ENCODE measurements at places on chromosomes 2 and 18. TPM values are rescaled to one million over a fixed set of nuclear protein-coding genes. Genes with fewer than 3 reads are reported as not detected.

Gene AAMP
- total RNA-seq: 155 TPM

Gene C2orf78
- total RNA-seq: not detected

Gene REG1B
- total RNA-seq: not detected

Gene DUSP2
- 0.40 TPM for total RNA-seq

Gene SERPINB13
- 0.23 TPM for total RNA-seq

DNA sequence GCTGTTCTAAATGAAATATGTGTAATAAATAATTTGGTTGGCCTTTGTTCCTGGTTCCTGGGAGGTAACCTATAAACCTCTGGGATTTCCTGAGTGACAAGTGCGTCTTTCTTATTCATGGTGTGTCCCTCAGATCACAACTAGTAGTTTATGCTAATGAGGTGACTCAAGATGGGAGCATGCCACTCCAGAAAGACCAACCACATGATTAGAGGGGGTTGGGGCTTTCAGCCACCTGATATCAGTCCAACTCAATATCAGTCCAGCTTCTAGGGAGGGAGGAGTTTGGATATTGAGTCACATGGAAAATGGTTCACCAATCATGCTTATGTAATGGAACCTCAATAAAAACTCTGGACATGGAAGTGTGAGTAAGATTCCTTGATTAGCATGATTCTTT, 96.6 kb downstream of the QPCT start:
- ATAC-seq: no peak

DNA sequence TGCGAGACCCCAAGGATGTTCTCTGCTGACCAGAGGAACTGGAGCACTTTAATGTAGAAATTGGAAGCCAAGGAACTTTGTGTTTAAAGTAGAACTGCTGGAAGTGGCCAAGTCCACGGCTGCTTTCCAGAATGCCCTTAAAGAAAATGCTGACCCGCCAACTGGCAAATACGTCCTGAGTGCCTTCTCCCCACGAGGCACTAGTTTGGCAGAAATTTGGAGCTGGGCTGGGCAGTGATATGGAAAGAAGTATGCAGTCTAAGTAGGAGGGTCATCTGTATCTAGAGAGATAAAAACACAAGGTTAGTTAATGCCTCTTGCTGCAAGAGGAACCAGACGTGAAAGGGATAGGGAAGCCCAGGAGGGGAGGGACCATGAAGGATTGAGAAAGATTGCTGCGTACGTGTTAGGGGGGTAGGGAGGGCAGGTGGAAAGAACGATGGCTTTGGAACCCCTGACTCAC, 59.3 kb upstream of the RFX8 start:
- peak; percentile 51 for ATAC-seq

- ATAC-seq: no peak
Observed at GRCh38 chr2:229531594-229531993, 182.8 kb downstream of the DNER start.

DNA sequence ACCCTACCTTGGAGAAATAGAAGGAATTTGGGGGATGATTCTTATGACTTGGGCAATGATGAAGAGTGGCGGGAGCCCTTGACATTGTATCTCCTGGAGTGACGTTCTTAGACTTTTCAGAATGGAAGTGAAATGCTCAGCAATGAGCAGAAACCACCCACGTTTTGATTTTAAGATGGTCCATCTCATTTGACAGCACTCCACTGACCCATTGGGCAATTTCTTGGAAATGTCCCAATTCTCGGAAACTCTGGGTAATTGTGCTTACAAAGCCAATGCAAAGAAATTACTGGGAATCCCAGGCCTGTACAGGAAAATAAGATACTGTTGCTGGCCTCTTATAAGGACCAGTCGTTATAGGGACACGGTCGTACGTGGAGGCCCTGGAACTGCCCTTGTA, 170.0 kb upstream of the COPS8 start:
- no peak for ATAC-seq

DNA sequence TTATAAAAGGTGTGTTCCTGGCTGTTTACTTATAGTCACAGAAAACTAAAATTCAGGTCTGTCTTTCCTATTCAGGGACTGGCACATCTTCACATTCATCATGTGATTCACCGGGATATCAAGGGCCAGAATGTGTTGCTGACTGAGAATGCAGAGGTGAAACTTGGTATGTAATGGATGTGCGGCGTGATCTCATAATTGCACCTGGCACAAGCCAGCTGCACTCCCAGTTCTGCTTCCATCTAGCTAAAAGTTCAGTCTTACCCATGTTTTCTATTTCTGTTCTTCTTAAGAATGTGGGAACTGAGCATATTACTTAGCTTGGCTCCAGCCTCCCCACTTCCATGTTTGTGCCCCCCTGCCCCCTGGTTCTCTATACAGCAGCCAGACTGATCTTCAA, 131.9 kb downstream of the MAP4K4 start:
- no peak for ATAC-seq

DNA sequence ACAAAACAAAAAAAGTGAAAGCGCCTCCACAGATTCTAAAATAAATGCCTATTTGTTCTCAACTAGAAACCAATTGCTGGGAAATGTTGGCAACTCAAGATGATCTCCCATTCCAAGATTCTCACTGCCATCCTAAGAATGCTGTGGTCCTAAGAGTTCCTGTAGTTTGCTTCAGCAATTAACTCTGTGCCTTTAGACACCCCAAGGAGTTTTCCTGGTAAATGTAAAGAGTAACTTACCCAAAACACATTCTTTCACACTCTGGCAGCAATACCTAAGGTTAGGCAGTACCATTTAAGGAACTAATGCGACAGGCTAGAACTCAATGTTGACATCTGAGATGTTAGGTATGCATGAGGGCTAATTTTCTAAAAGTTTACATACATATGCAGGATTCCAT, 58.8 kb upstream of the TANK start:
- ATAC-seq: no peak

DNA sequence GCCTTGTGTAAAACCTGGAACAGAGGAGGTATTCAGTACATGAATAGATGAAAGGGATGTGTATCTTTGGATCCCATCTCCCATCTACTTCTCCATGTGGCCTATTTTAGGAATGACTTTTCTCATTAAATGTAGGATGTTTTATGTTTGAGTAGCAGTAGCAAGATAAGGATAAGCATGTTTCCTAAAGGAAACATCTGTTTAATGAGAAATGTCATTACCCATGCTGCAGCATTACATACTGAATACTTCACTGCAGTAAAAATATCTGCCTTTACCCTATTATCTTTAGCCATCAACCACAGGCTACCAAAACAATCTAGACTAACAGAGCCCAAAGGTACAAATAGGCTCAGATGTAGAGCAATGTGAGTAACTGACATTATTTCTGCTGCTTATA, 419.2 kb upstream of the CYRIA start:
- no peak for ATAC-seq

GRCh38 chr2:128406736-128407554, 88.3 kb upstream of the HS6ST1 start:
- no peak for ATAC-seq

DNA sequence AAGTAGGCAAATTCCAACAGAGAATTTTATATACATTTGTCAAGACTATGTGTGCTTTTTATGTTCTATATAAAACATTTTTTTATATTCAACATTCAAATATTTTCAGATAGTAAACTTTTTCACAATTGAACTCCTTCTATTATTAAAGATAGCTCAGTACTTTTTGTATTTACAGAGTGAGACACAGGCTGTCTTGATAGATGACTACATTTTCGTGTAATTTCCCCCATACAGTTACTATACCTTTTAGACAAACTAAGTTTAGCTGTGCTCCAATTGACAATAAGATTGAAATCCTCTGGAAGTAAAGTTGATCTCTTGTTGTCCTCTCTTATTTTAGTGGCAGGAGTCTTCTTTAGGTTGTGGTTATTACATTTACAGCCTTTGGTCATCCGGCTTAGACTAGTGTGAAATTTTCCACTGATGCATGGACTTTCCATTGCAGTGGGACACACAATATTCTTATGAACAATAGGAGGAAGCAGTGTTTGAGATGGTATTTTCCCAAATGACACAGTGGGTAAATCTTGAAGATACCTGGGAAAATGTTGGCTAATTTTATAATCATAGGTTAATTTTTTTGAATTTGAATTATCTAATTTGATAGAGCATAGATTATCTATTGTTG, 21.0 kb downstream of the ZSWIM2 start:
- ATAC-seq: no peak

DNA sequence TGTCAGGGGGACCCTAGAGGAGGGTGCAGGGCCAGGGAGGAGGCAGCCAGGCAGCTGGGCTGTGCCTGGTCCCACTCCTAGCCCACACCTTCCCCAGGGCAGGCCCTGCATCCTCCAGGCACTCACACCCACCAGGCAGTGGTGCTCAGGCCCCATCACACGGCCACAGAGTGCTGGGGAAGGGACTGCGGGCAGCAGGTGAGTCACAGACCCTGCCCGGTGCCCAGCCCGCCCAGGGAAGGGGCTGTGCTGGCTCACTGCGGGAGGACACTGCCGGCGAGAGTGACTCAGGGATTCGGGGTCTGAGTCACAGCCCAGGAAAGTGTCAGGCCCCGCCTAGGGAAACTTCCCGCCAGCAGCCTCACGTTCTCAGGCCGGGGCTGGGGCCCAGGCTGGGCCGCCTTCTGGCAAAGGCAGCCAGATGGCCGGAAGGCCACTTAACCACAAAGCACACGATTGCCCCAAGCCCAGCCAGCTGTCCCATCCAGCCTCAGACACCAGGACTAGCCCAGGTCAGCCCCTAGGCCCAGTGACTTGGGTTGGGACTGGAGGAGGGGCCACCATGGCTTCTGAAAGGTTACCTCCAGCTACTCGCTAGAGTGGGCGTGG, 42.2 kb downstream of the BIN1 start:
- peak; percentile 93 for ATAC-seq

- no peak for ATAC-seq
Observed at GRCh38 chr2:240762249-240762648, 57.8 kb downstream of the KIF1A start.

DNA sequence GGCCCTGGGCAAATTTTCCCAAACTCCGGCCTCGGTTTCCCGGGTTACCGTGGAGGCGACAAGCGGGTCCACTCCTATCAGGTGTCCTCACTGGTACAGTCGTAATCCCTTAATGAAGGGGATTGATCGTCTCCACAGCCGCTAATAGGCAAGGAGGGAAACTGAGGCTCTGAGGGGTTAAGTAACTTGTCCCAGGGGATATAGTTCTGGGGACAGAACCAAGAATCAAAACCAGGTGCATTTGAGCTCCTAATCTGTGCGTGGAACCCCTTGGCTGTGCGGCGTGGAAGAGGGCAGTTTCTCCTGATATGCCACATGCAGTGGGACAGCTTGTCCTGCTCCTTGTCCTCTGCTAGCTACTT, 157.2 kb downstream of the CYRIA start:
- no peak for ATAC-seq

- no peak for ATAC-seq
Observed at GRCh38 chr2:186307871-186308270, 178.2 kb upstream of the ZC3H15 start.

- ATAC-seq: no peak
Observed at GRCh38 chr2:64179582-64180321, 35.5 kb upstream of the PELI1 start.

DNA sequence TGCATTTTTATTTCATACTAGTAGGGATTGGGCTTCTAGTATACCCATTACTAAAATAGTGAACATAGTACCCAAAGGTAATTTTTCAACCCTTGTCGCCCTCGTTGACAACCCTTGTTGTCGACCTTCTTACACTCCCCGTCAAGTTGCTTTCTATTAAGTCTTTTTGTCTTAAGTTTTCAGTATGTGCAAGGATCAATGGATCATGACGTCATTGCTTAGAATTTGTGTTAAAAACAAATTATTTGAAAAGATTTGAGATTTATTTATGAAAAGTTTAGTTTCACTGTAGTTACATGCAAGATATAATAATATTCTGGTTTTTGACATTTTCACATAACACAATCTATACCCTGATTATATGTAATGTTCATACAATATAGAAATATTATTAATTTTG, 110.4 kb downstream of the CBLN2 start:
- ATAC-seq: no peak

DNA sequence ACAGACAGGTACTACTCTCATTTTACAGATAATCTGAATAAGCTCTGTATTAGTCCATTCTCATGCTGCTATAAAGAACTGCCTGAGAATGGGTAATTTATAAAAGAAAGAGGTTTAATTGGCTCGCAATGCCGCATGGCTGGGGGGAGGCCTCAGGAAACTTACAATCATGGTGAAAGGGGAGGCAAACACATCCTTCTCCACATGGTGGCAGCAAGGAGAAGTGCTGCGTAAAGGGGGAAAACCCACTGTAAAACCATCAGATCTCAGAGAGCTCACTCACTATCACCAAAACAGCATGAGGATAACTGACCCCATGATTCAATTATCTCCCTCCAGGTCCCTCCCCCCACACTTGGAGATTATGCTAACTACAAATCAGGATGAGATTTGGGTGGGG, 254.4 kb downstream of the KCNE4 start:
- no peak for ATAC-seq

- no peak for ATAC-seq
Observed at GRCh38 chr2:160271171-160272086, 71.4 kb upstream of the ITGB6 start.

DNA sequence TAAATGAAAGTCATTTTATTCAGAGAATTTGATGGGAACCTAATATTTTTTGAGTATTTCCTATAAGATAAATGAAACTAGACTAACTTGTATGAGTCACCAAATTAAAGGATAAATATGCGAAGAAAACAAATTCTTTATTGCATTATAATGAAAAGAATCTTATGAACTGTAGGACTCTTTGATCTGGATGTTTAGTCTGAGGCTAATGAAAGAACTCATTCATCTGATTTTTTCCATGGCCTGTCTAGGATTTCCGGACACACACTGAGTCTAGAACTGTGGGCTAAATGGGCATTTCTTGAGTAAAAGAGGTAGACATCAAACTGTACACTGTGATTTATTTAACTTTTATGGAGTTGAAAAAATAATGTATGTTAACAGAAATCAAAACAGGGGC, 43.0 kb downstream of the ZNF519 start:
- no peak for ATAC-seq

GRCh38 chr2:200679535-200679934, 93.7 kb downstream of the AOX1 start:
- no peak for ATAC-seq

GRCh38 chr2:2033691-2034090, 289.4 kb upstream of the PXDN start:
- ATAC-seq: no peak

- no peak for ATAC-seq
Observed at GRCh38 chr18:56807901-56808300, 156.7 kb downstream of the WDR7 start.

GRCh38 chr2:48851161-48851560, 95.6 kb upstream of the LHCGR start:
- ATAC-seq: no peak

DNA sequence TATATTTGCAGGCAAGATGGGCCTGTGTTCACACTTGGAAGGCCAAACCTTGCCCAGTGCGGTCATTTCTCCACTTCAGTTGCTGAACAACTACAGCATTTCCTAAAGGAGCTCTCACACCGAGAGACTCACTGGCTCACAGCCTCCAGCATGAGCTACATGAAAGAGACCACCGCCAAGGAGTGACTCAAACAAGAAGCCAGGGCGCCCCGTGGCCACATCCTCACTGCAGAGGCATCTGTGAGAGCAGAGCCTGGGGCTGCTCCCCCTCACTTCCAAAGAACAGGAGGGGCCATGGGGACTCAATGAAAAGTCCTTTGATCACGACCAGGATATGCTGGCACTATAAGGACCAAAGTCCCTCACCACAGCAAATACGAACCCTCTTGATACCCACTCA, 50.0 kb downstream of the TMEM163 start:
- ATAC-seq: no peak
